Thymus (tissue), 14 donors: ENCODE measurements at places on chromosomes 12 and 14. TPM values are rescaled to one million over a fixed set of nuclear protein-coding genes. Genes with fewer than 3 reads are reported as not detected.

DNA sequence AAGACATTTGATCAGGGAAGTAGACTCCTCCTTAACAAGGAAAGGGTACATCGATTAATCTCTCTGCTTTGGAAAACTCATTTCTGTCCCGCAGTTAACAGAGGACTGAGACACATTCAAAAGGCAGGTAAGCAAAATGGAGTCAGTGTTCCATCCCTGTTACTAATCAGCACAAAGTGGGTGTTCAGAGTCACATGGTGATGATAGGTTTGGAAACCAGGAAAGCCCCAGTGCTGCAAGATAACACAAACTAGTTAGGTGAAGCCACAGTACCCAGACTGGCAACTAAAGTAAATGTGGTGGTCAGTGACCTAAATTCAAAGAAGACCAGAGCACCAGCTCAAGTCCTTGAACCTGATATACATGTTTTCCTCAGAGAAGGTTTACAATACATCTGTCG lies 1.8 kb downstream of the OR4K17 start:
- no peak for DNase-seq
- no peak overlapping the region for H3K4me3 ChIP-seq
- H3K27me3 ChIP-seq, result no peaks in the 10 kb centered on the region
- no peaks in the 10 kb centered on the region for H3K36me3 ChIP-seq
- H3K4me1 ChIP-seq, result no peaks in the 10 kb centered on the region

The BDKRB2 gene
- 1.7 TPM for total RNA-seq

- H3K4me3 ChIP-seq, result no peak overlapping the region
- H3K36me3 ChIP-seq, result peaks cover 3% of the 10 kb centered on the region
- no peak overlapping the region for H3K27ac ChIP-seq
- no peaks in the 10 kb centered on the region for H3K4me1 ChIP-seq
- H3K27me3 ChIP-seq, result no peaks in the 10 kb centered on the region
- no peak for DNase-seq
Measured at GRCh38 chr14:92998946-92999345, 76.0 kb downstream of the CHGA start.

The RHOJ gene
- 1.0 TPM for total RNA-seq

The DAZAP2 gene
- 169 TPM for total RNA-seq

- H3K27ac ChIP-seq, result no peak overlapping the region
- no peaks in the 10 kb centered on the region for H3K36me3 ChIP-seq
- H3K4me1 ChIP-seq, result no peaks in the 10 kb centered on the region
- H3K27me3 ChIP-seq, result peaks cover 2% of the 10 kb centered on the region
- no peak overlapping the region for H3K4me3 ChIP-seq
Measured at GRCh38 chr14:55889124-55889523, 229.1 kb upstream of the PELI2 start.

DNA sequence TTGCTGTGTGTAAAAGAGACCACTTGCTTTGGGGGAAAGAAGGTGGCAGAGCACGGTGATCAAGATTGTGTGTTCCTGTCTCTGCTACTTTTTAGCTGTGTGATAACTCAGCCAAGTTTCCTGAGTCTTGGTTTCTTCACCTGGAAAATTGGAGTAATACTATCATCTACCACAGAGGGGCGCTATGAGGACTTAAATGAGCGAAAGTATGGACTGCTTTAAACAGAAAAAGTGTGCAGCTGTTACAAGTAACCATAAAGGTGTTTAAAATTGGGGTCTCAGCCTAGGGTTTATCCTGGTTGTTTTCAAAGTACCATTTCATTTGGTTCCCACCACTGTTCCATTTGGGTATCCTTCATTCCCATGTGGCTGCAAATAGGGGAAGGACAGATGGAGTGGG lies 65.9 kb upstream of the WSCD2 start:
- H3K36me3 ChIP-seq, result no peaks in the 10 kb centered on the region
- H3K27me3 ChIP-seq, result no peaks in the 10 kb centered on the region
- no peak overlapping the region for H3K27ac ChIP-seq
- no peak for DNase-seq
- H3K4me1 ChIP-seq, result no peaks in the 10 kb centered on the region

DNA sequence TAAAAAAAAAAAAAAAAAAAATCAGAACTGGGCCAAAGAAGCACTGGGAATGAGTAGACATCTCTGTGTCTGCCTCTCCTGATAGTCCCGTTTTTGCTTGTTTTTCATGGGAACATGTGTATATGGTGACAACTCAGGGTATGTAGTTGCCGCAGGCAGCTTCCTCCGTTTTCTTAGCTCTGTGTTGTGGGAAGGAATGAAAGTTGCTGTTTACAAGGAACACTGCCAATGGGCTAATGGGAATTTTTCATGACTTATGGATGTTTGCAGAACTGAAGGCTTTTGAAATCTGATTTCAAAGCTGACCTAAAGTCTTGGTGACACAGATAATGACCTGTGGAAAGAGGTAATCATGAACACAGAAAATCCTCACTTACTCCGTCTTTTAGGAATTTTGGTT lies 146.4 kb upstream of the BTG1 start:
- no peak for DNase-seq
- H3K27me3 ChIP-seq, result no peaks in the 10 kb centered on the region
- no peak overlapping the region for H3K4me3 ChIP-seq
- no peaks in the 10 kb centered on the region for H3K36me3 ChIP-seq

DNA sequence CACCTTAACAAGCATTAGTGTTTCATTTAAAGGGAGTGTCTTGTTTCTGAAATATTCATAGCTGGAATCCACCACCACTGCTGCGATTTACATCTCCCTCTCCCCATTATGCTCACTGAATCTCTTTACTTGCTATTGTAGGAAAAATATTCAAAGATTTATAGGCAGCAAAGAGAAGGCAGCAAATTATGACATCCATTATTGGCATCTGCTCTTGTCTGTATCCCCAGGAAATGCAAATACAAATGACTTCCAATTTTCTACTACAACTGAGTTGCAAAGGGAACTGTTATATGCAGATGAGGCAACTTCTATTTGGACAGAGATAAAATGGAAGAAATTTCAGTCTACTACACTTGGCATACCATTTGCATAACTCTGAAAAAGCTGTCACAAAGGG lies 88.4 kb upstream of the PRKD1 start:
- H3K4me1 ChIP-seq, result no peaks in the 10 kb centered on the region
- no peaks in the 10 kb centered on the region for H3K36me3 ChIP-seq
- no peak for DNase-seq
- H3K27ac ChIP-seq, result no peak overlapping the region

DNA sequence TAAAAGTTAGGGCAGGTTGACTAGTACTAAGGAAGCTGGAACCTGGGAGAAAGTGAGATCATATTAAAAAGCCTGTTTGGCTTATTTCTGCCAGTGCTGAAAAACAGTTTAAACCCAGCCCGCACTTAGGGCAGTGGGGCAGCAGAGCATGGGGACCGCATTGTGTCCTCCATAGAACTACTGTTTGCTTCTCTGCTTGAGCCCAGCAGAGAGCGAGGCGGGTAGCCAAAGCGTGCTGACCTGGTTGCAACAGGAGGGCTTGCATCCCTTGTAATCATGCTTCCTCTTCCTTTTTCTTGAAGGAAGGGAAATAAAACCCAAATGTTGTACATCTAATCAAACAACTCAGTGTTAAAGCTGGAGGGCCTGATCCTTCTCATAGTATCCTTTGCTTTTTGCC lies 82.5 kb upstream of the HOXC13 start:
- no peaks in the 10 kb centered on the region for H3K36me3 ChIP-seq
- peaks cover 5% of the 10 kb centered on the region for H3K27me3 ChIP-seq
- H3K4me1 ChIP-seq, result no peaks in the 10 kb centered on the region
- no peak overlapping the region for H3K27ac ChIP-seq

GRCh38 chr14:95660651-95661515 lies 25.3 kb upstream of the TCL1B start:
- H3K27me3 ChIP-seq, result peaks cover 4% of the 10 kb centered on the region
- H3K4me3 ChIP-seq, result no peak overlapping the region
- no peaks in the 10 kb centered on the region for H3K4me1 ChIP-seq
- DNase-seq, result no peak
- H3K36me3 ChIP-seq, result no peaks in the 10 kb centered on the region

DNA sequence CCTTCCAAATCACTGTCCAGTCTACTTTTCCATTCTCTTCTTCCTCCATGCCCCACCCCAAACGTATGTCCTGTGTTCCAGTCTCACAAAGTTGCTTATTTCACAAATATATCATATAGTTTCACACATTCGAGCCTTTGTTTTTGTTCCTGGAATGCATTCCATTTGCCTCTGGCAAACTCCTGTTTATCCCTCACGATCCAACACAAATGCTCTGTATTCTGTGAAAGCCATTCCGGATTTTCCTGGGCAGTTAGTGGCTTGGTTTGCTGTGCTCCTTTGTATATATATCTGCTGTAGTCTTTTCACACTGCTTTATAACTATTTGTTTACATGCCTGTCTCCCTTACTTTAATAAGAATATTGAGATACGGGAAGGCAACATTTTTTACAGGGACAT lies 9.0 kb downstream of the RIC8B start:
- H3K4me3 ChIP-seq, result no peak overlapping the region
- peaks cover 1% of the 10 kb centered on the region for H3K4me1 ChIP-seq
- DNase-seq, result no peak
- peaks cover 26% of the 10 kb centered on the region for H3K36me3 ChIP-seq
- no peak overlapping the region for H3K27ac ChIP-seq
- no peaks in the 10 kb centered on the region for H3K27me3 ChIP-seq

DNA sequence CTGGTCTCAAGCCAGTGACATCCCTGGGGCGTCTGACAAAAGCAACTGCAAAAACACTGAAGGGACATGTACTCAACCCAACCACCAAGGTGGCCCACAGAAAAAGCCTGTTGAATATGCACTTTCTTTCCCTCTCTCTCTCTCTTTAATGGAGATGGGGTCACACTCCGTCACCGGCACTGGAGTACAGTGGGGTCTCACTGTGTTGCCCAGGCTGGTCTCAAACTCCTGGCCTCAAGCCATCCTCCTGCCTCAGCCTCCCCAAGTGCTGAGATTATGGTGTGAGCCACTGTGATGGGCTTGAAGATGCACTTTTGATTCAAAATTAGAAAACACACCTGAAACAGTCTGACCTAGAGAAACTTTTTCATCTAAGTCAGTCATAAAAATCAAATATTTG lies 7.2 kb upstream of the CD27 start:
- H3K4me1 ChIP-seq, result peaks cover 9% of the 10 kb centered on the region
- no peaks in the 10 kb centered on the region for H3K27me3 ChIP-seq
- DNase-seq, result no peak

The CYP27B1 gene
- 0.42 TPM for total RNA-seq

The GARIN6 gene
- not detected for total RNA-seq

GRCh38 chr14:33435911-33436689 lies 497.4 kb downstream of the NPAS3 start:
- no peaks in the 10 kb centered on the region for H3K27me3 ChIP-seq
- no peak for DNase-seq
- H3K36me3 ChIP-seq, result no peaks in the 10 kb centered on the region
- H3K27ac ChIP-seq, result no peak overlapping the region

The DIO3 gene
- total RNA-seq, result 0.24 TPM

GRCh38 chr12:49439042-49439441 lies 71.8 kb downstream of the SPATS2 start:
- no peak overlapping the region for H3K4me3 ChIP-seq
- no peak for DNase-seq
- no peaks in the 10 kb centered on the region for H3K4me1 ChIP-seq
- H3K36me3 ChIP-seq, result no peaks in the 10 kb centered on the region
- no peaks in the 10 kb centered on the region for H3K27me3 ChIP-seq

The CHGA gene
- 0.71 TPM for total RNA-seq

DNA sequence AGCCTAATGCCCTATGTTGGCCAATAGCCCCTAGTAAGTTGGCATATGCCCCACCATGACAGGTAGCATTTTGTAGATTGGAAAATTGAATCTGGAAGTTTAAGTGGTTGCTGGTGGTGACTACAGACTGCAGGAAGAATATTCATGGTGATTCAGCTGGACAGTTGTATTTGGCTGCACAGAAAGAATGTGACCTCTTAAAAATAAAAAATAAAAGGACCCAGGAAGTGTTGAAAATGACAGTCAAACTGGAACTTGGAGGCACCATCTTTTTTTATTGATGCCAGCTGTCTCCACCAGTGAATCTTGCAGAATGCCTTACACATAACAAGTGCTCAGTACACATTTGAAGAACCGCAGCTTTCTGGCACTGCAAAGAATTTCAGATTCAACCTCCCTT lies 73.9 kb downstream of the PRMT8 start:
- DNase-seq, result no peak
- peaks cover 1% of the 10 kb centered on the region for H3K27me3 ChIP-seq
- H3K4me1 ChIP-seq, result no peaks in the 10 kb centered on the region

DNA sequence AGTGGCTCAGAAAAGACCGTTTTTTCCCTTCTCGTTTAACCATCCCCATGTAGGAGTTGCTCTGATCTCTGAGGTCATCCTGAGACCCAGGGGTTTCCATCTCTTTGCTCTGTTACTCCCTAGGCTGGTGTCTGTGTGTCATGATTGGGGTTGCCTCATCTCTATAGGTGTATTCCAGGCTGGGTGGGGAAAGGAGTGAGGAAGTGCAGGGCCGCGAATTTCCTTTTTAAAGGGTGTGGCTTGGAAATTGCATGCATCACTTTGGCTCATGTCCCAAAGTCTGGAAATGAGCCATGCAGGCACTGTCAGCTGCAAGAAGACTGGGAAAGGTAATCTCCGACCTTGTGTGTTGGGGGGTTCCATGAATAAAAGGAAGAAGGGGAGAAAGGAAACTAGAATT lies 201.9 kb downstream of the AACS start:
- no peak overlapping the region for H3K4me3 ChIP-seq
- H3K4me1 ChIP-seq, result no peaks in the 10 kb centered on the region
- no peaks in the 10 kb centered on the region for H3K27me3 ChIP-seq
- H3K36me3 ChIP-seq, result no peaks in the 10 kb centered on the region
- no peak overlapping the region for H3K27ac ChIP-seq
- no peak for DNase-seq

The CNTN1 gene
- 5.6 TPM for total RNA-seq

DNA sequence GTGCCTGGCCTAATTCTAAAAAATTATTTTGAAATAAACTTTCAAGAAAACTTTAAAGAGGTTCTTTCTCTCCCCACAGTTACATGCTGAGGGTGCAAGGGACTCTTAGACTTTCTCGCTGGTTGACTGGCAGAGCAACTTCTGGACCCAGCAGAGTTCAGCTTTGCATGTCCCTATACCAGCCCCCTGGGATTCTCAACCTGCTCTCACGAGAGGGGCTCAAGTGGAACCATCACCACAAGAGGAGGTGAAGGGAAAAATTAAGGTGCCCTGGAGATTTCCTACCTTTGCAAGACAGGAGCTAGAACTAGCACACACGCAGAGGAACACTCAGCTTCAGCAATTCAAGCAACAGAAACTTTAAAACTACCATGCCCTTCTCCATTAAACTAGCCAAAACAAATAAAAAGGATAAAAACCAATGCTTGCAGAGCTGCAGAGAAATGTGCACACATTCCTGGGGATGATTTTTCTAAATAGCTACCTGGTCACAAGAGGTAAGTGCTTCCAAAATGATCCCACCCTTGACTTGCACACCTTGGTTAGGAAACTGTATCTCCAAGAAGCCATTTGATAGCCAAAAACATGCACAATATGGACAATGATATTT lies 2.5 kb downstream of the HVCN1 start:
- no peak for DNase-seq
- H3K4me1 ChIP-seq, result peaks cover 6% of the 10 kb centered on the region
- H3K27me3 ChIP-seq, result peaks cover 10% of the 10 kb centered on the region
- no peak overlapping the region for H3K4me3 ChIP-seq
- no peak overlapping the region for H3K27ac ChIP-seq
- H3K36me3 ChIP-seq, result no peaks in the 10 kb centered on the region
